NCI-H1436 treated with DMSO at 0.1 percent for 48 hours (cell line): ENCODE measurements at places on chromosomes 4 and X.

- no peak for DNase-seq
These were observed 86.2 kb downstream of the PHEX start for GRCh38 chrX:22118161-22118830.

GRCh38 chrX:3516051-3516541 is 169.6 kb upstream of the MXRA5 start:
- no peak for DNase-seq

DNA sequence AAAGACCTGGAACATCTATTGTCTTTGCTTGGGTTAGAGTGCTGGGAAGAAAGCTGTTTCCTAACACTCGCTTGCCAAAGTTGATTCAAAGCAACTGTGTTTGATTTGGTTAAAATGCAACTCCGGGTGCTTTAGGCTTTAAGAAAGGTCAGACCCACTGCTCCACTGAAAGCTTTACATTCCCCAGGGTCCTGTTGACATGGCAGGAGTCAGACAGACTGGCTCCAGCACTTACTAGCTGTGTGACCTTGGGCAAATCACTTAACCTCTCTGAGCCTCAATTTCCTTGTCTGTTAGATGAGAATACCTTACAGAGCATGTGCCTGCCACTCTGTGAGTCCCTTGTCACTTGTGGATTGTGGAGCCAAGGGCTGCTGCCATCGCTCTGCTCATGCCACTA is 39.0 kb downstream of the DGKK start:
- no peak for DNase-seq

- DNase-seq, result no peak
These were observed 42.8 kb downstream of the CUL4B start for GRCh38 chrX:120517936-120518335.

- no peak for DNase-seq
These were observed 138.0 kb upstream of the SMIM31 start for GRCh38 chr4:164615964-164616363.

- no peak for DNase-seq
These were observed 2.7 kb downstream of the RASL11B start for GRCh38 chr4:52864793-52865192.

- DNase-seq, result no peak
These were observed 8.1 kb downstream of the ENPEP start for GRCh38 chr4:110484029-110484428.

DNA sequence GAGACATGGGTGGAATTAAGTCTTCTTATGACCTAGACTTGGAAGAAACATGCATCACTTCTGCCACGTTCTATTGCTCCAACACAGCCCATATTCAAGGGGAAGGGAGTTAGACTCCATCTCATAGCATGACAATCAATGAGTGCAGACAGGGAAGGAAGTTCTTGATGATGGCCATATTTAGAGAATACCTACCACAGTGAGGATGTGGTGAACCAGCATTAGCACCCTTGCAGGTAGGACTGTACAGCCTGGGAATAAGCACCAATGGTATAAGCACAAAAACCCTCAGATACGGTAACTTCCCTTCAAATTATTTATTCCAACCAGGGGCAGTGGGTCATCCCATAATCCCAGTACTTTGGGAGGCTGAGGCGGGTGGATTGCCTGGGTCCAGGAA is 29.8 kb downstream of the PAGE2 start:
- no peak for DNase-seq

GRCh38 chr4:1533501-1534064 is 127.3 kb upstream of the NKX1-1 start:
- DNase-seq, result no peak

GRCh38 chr4:159272273-159273140 is 169.6 kb downstream of the RAPGEF2 start:
- DNase-seq, result no peak

DNA sequence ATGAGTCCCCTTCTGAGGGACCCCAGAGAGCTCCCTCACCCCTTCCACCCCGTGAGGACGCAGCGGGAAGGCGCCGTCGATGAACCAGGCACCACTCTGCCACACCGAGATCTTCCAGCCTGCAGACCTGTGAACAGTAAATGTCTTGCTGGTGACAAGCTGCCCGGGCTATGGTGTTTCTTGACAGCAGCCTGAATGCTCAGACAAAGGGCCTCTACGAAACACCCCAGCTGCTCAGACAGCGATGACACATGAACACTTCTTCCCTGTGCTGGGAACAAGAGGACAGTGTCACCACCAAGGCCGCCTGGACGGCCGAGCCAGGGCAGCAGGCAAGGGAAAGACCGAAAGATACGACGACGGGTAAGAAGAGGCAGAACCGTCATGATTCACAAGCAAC is 30.6 kb upstream of the GTPBP6 start:
- no peak for DNase-seq

DNA sequence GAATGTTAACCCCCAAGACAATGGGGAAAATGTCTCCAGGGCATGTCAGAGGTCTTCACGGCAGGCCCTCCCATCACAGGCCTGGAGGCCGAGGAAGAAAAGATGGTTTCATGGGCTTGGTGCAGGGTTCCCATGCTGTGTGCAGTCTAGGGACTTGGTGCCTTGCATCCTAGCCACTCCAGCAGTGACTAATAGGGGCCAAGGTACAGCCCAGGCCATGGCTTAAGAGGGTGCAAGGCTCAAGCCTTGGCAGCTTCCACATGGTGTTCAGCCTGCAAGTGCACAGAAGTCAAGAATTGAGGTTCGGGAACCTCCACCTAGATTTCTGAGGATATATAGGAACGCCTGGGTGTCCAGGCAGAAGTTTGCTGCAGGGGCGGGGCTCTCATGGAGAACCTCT is 50.6 kb downstream of the BMP3 start:
- DNase-seq, result no peak

DNA sequence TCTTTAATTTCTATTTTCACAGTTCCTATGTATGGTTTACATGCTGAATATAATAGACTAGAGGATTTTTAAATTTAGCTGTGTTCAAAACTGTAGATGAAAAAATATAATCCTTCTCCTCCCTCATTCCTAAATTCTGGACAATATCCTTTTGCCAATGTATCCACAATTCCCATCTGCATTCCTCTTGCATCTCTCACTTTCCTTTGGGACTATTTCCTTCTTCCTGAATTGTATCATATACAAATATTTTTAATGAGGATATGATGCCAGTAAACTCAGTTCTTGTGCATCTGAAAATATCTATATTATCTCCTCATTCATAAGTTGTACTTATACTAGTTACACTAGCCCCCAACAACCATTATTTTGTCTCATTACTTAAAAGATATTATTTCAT is 46.7 kb downstream of the DDX60L start:
- no peak for DNase-seq

- DNase-seq, result no peak
These were observed 46.3 kb downstream of the SH3KBP1 start for GRCh38 chrX:19840899-19841648.

- no peak for DNase-seq
These were observed 111.3 kb downstream of the ARHGAP10 start for GRCh38 chr4:147843162-147843561.

- DNase-seq, result no peak
These were observed 72.8 kb upstream of the BEND4 start for GRCh38 chr4:42225286-42225685.

GRCh38 chr4:126465341-126465740 is 1150.6 kb downstream of the FAT4 start:
- DNase-seq, result no peak

GRCh38 chrX:133265331-133265730 is 47.2 kb upstream of the TFDP3 start:
- DNase-seq, result no peak

- DNase-seq, result no peak
These were observed 122.4 kb downstream of the RAP1GDS1 start for GRCh38 chr4:98383431-98384106.

GRCh38 chrX:10519278-10519677 is 101.1 kb downstream of the MID1 start:
- DNase-seq, result no peak

DNA sequence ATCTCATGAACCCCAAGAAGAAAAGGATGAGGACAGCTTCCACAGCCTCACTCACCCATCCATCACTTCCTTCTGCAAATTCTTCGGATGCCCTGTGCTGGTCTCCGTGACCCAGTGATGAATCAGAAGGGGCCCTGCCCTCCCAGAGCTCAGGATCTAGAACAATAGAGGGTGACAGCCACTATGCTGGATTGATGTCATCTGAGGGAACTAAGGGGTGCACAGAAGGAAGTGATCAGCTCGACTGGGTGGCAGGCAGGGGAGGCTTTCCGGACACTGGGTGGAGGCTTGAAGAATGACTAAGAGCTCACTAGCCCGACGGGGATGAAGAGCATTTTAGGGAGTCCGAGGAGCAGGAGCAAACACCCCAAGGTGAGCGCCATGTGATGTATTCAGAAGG is 1.4 kb upstream of the ZNF185 start:
- DNase-seq, result no peak

DNA sequence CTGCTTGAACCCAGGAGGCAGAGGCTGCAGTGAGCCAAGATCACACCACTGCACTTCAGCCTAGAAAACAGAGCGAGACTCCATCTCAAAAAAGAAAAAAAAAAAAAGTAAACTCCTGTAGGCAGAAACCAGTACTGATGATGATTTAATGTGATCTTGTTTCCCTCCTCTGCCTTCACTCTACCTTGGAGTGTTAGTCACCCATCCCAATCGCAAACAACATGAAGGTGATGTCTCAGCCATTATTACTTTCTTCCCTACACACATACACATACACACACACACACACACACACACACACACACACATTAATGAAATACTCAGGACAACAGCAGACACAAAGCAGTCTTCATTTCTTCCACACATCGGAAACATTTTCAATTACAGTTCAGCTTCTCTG is 15.6 kb downstream of the XKRX start:
- no peak for DNase-seq

- no peak for DNase-seq
These were observed 37.8 kb downstream of the PHKA2 start for GRCh38 chrX:18946157-18946556.

- no peak for DNase-seq
These were observed 68.5 kb downstream of the UBA6 start for GRCh38 chr4:67632492-67632891.

GRCh38 chr4:26566133-26566532 is 17.8 kb upstream of the TBC1D19 start:
- DNase-seq, result no peak

- no peak for DNase-seq
These were observed 24.1 kb upstream of the OCIAD2 start for GRCh38 chr4:48930654-48931053.

- no peak for DNase-seq
These were observed 284.0 kb upstream of the FRG1 start for GRCh38 chr4:189656641-189657040.

DNA sequence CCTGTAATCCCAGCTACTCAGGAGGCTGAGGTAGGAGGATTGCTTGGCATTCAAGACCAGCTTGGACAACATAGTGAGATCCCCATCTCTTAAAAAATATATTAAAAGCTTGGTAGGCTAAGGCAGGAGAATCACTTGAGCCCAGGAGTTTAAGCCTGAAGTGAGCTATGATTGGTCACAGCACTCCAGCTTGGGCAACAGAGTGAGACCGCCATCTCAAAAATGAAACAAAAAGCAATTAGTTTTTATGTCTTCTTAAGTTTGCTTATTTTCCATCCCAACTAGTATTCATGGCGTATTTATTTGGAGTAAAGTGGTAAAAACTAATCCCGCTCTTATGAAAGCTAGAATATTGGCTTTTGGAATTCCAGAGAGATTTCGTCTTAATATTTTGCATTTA is 25.4 kb upstream of the PDE5A start:
- DNase-seq, result no peak

GRCh38 chr4:155618183-155618838 is 48.3 kb upstream of the GUCY1A1 start:
- DNase-seq, result no peak

DNA sequence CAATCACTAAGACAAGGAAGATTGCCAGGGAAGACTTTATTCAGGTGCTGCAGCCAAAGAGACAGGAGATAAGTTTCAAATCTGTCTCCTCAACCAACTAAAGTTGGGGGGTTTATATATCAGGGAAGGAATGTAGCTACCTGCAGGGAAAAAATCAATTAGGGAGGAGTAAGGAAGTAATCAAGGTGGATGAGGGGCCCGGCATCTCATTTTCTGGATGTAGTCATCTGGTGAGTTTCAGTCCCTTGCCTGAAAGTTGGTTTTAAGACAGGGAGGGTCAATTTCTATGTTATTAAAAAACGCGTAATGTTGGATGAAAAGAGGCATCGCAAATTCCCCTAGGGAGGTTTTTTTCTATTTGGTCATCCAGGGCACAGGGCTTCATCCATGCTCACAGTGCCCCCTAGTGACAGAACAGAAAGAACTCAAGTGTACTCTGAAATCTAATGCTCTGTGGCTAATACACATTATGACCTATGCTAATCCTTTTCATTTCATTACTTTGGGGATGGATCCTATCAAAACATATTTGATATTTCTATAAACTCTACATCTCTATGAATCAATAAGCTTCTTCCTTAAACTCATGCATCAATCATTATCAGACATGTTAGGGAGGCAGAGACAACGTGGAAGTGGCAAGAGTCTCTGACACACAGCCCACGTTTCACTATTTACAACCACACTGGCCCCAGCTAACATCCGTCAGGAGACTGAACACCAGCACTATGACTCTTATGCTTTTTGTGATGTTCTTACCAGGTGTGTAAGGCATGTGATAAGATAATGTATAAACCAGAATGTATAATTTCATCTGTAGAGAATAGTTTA is 1577.0 kb upstream of the TENM3 start:
- DNase-seq, result no peak

DNA sequence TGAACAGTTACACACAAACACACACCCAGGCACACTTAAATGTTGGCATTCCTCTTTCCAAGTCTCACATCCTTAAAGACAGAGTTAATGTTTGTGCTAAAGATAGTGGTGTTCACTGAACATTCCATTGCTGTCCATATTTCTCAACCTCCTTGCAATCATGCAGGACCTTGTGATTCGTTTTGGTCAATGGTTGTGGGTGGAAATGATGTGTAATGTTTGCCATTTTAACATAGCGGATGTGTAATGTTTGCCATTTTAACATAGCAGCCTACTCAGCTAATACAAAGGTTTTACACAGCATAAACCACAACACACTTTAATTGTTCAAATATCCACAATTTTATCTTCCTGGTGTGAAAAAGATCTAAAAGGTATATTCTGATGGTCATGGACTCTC is 93.9 kb downstream of the CEP44 start:
- DNase-seq, result no peak

GRCh38 chr4:102400898-102401297 is 55.6 kb upstream of the SLC39A8 start:
- no peak for DNase-seq

- DNase-seq, result no peak
These were observed 4.8 kb upstream of the KIAA0232 start for GRCh38 chr4:6777636-6778281.

- no peak for DNase-seq
These were observed 53.0 kb upstream of the KLF3 start for GRCh38 chr4:38610966-38611431.

DNA sequence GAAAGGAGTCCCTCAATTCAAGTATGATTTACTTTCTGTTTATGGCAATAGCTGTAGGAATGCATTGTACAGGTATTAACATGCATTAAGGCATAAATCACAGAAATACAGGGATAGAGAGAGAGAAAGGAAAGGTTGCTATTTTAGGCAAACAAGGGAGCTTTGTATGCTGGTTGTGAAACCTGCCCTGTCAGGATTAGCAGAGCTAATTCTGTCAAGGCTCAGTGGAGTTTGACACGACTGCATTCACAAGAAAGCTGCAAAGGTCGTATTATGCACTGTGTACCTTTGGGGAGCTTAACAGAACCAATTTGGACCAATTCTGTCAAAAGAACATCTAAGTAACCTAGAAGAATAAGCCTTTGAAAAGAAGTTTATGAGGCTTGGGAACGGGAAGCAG is 239.3 kb downstream of the GRIA2 start:
- no peak for DNase-seq

- no peak for DNase-seq
These were observed 134.4 kb upstream of the VEGFC start for GRCh38 chr4:176927117-176927516.
